NCI-H2107 (cell line): ENCODE measurements at places on chromosomes 1 and 21.

DNA sequence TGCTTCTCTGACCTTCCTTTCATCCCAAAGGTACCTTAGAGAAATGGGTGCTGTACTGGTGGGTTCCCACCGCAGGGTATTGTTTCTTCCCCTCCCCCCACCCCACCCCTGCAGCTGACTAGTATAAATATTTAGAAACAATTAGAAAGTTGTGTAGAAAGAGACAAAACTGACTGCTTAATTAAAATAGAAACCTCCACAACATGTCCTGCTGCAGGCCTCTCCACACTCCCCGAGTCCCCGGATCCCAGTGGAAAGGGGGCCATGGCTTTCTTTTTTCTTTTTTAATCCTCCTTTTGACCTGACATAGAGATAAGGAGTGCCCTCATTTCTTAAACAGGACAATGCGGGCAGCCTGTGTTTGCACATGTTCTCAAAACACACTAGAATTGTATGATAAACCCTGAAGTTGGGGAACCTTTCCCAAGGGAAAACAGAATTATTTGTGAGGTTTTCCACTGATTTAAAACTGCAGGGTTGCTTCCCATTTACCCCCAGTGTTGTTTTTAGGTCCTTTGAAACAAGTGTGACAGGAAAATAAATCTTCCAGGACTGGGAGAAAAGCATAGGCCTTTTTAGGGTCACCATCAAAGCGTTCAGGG lies 1.7 kb downstream of the RHOU start:
- DNase-seq: no peak

DNA sequence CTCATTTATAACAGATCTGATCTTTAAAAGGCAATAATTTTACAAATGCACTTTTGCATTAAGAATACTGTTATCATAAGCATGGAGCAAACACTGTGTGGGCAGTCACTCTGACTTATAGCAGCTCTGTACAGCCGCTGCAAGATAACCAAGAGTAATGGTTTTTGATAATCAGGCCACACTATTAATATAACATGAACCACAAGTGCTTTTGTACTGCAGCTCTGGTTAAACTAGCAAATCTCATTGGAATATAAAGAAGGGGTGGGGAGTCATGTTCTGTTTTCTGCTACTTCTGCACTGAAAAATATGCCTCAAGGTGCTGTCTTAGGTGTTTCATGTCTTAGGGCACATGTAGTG lies 357.4 kb downstream of the LMO4 start:
- no peak for DNase-seq

DNA sequence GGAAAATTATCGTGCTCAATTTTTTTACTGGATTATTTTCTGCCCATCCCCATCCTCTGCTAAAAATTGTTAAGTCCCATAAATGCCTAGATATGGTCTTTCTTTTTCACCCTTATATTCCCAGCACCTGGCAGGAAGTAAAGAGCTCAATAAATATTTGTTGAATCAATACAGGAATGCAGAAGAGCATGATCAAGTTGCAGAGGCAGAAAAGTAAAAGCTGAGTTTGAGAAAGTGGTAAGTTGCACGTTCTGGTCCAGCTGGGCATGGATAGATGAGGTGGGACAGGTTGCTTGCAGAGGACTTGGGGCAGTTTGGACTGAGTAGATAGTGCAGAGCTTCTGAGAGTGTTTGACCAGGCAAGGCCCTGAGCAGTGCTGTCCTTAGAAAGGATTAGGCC lies 40.1 kb downstream of the ZNF281 start:
- no peak for DNase-seq

DNA sequence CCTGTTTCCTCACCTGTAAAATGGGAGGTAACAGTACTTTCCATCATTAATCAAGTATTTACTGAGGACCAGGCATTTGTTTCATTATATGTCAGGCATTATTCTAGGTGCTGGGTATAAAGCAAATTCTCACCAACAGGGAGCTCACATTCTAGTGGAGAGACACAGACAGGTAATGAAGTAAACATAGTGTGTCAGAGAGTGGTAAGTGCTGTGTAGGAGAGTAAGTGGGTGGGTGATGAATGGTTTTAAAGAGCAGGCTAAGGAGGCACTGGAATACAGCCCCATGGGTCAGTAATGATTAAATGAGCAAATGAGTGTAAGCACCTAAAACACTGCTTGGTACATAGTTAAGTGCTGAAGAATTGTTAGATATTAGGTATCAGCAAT lies 60.4 kb downstream of the DNTTIP2 start:
- no peak for DNase-seq

DNA sequence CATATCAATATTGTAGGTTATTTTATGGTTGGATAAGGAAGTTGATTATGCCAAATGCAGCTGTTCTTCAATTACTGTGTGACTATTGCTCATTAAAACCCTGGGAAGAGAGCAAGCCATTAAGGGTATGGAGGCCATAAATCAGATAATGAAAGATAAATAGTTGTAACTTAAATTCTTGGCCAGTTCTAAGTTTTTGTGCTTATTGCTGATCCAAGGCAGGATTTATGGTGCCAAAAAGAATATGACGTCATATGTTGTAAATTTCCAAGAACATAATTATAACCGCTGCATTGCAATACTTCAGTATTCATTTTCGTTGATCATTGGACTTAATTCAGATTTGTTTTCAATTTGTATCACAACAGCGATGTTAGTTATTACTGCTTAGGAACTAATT lies 211.6 kb downstream of the LRRC40 start:
- no peak for DNase-seq

- DNase-seq: no peak
These were observed 44.4 kb downstream of the ATP2B4 start for GRCh38 chr1:203671047-203671446.

DNA sequence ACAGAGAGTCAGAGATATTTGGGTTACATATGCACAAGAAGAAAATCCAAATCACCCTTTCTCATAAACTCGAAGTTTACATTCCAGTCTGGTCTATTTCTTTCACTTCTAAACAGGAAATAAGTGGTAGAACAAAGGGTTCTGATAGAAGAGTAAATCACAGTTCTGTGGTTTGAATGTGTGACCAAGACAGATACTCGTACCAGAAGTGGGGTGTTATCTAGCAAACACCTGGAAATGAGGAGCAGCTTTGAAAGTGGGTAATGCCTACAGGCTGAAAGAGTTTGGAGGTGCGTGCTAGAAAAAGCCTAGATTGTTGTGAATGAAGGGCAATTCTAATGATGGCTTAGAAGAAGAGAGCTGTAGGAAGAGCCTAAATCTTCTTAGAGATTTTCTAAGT lies 74.7 kb downstream of the FH start:
- DNase-seq: no peak

GRCh38 chr1:173095632-173096031 lies 44.9 kb upstream of the TNFSF18 start:
- DNase-seq: no peak

DNA sequence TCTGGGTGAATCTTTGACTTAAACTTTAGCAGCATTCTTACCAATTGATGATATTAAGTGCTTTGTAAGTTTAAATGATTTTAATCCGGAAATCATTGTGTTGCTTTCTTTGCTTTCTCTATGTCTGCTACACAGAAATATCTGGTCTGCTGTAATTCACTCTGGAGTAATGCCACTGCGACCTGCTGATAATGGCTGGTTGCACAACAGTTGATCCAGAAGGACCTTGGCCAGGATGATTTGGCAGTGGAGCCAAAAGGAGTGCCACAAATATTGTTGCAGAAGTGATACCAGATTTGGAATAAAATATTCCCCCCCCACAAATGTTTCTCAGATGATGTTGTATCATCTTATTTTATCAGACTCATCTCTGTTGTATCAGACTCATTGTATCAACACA lies 2063.9 kb downstream of the MRPL39 start:
- DNase-seq: no peak

DNA sequence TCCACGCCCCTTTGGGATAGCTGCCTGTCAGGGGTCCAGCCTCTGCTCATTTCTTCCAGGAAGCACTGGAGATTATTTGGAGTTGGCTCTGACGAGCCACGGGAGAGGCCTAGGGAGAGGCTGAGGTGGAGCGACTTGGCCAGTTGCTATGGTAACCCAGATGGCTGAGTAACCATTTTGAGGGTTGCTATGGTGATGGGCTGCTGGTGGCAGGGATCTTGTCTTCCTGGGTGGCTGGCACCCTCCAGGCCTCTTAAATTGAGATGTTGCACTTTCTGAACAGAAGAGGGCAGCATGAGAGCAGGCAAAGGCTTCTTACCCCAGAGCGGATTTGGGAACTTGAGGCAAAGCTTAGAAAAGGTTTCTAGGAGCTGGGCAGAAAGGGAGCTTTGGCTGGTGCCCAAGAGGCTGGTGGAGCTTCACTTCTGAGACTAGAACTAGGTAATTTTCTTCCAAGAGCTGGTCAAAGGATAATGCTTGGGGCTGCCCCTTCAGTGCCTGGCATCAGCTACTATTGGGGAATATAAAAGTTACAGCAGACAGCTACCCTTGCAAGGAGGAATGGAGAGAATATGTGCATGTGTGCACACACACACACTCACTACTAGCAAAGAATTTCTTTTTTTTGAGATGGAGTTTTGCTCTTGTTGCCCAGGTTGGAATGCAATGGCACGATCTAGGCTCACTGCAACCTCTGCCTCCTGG lies 72.5 kb downstream of the NDUFS5 start:
- peak; percentile 100 for DNase-seq

GRCh38 chr1:13540866-13541265 lies 27.1 kb upstream of the LRRC38 start:
- DNase-seq: no peak

DNA sequence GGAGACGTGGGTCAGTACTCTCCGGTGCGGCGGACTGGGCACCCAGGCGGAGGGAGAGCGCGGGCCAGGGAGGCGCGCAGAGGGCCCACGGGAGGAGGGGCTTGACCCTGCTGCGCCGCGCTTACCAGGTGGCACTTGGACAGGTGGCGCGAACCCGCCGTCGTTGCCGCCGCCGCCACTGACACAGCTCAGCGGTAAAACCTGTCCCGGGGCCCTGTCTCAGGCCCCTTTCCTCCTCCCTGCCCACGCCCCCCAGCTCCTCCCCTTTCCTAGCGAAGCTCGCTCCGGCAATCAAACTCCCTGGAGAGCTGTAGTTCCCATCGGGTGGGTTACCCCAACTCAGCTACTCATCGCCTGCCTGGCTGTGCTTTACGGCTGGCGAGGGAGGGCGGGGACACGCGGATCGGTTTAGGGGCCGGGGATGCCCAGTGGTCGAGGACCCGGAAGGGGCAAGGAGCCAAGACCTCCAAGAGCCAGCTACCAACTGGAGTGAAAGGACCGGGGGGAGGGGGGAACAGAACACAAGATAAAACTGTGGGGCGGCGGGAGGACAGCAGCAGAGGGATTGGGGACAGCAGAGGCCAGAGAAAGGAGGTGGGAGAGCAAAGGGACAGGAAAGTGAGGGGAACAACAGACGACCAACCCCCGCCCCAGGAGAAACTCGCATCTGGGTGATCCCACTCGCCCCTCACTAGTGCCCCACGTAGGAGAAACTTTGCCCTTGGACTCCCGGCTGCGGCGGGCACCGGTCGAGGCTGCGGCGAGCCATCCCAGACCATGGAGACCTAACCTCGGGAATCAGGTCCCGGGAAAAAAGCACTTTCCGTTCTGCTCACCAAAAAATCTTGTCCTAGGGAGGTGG lies 2.9 kb downstream of the GFI1 start:
- peak; percentile 54 for DNase-seq

GRCh38 chr1:198359024-198359653 lies 181.3 kb downstream of the ATP6V1G3 start:
- no peak for DNase-seq

DNA sequence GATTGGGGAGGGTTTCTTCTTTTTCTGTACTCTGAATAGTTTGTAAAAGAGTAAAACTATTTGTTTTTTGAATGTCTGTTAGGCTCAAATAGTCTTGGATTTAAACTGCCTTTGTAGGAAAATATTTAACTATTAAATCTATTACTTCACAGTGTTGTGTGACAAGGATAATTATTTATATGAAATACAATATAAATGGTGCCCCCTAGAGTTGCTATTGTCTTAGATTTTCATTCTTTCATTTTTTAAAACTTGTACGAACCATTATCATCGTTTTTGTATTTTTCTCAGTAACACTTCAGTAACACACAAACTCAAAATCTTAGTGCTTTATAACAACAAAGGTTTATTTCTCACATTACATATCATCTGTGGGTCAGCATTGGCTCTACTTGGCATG lies 37.4 kb downstream of the C1orf185 start:
- DNase-seq: no peak

- peak; percentile 64 for DNase-seq
These were observed 39.0 kb downstream of the SNAP47 start for GRCh38 chr1:227774051-227774731.

GRCh38 chr1:94104127-94104684 lies 16.7 kb downstream of the ABCA4 start:
- DNase-seq: no peak

DNA sequence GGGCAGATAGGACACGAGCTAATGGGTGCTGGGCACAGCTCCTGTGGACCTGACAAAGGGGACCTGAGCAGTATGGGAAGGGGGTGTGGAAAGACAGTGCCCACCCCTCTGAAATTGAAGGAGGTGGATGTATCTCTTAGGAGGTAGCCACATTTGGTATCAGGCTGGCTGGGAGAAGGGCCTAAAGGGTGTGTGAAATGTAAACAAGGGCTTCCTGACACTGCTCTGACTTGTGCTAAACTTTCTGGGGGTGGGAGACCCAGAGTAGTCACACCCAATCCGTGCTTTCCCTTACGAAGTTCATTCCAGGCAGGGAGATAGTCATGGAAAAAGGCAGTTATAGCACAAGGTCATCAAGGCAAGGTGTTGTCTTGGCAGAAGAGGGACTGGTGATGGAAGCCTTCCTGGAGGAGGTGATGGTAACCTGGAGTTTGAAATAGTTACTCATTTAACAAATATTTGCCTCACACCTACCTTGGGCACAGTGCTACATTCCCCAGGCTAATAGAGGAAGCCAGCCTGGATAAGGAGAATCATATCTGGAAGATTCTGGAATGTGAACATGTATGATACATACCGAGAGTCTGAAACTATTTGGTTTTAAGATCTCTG lies 5.3 kb upstream of the CCDC24 start:
- DNase-seq: no peak

- no peak for DNase-seq
These were observed 928 bp downstream of the TLCD4 start for GRCh38 chr1:95118067-95118499.

- DNase-seq: no peak
These were observed 3.1 kb downstream of the CHML start for GRCh38 chr1:241637046-241637590.

- no peak for DNase-seq
These were observed 48.9 kb upstream of the GOLT1A start for GRCh38 chr1:204262506-204263253.

DNA sequence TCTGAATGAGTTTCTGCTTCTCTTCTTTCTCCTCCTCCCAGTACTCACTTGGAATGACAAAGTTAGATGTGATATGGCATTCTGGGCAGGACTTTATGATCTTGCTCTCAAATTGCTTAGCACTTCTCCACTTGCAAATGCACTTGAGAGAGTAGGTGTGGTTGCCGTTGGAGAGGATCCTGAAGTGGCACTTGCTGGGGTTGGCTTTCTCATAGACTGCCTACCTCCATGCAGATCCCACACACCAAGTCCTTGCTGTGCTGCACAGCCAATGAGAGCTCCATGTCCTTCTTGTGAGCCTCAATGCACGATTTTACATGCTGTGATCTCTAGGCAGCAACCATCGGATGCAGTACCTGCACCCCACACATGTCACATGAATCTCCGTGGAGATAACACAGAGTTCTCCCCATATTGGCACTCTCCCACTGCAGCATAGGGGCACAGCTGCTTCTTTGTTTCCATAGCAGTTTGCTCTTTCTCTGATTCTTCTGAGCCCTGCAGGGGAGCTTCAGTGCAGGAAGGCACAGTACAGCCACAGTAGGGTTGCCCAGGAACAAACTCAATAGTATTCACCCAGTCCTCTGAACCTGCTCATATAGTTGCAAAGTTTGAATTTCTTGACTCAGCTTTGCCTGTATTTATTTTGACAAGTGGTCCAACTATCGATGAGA lies 45.2 kb downstream of the ZNF691 start:
- peak; percentile 46 for DNase-seq

- no peak for DNase-seq
These were observed 1.7 kb downstream of the HHAT start for GRCh38 chr1:210330279-210330866.
